ENCODE measurements at places on chromosomes 1 and 21.

- DNase-seq, result no peak
These were observed 208.0 kb upstream of the GALNT2 start for GRCh38 chr1:229859026-229859425.

DNA sequence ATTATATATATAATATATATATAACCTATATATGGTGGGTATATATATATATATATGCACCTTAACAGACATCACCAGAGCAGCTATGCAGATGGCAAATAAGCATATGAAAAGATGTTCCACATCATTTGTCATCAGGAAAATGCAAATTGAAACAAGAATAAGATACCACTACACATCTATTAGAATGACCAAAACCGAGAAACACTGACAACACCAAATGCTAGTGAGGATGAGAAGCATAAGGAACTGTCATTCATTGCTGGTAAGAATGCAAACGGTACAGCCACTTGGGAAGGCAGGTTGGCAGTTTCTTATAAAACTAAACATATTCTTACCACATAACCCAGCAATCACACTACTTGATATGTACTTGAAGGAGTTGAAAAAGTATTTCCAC, 219.8 kb upstream of the PRMT6 start:
- DNase-seq, result no peak

DNA sequence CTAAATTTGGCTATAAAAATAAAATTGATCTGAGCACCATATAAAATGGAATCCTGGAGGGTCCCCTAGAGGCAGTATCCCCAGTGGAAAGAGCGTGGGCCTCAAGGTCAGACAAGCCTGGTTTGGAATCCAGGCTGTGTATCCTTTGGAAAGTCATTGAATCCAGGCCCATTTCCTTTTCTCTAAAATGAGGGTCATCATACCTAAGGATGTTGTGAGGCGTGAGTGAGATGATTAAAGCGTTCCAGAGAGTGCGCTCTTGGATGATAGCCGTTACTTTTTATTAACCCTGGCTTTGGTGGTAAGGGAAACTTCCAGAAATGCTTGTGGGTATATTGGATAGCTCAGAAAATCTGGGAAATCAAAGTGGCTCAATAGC, 683 bp upstream of the ZNF436 start:
- DNase-seq, result no peak

DNA sequence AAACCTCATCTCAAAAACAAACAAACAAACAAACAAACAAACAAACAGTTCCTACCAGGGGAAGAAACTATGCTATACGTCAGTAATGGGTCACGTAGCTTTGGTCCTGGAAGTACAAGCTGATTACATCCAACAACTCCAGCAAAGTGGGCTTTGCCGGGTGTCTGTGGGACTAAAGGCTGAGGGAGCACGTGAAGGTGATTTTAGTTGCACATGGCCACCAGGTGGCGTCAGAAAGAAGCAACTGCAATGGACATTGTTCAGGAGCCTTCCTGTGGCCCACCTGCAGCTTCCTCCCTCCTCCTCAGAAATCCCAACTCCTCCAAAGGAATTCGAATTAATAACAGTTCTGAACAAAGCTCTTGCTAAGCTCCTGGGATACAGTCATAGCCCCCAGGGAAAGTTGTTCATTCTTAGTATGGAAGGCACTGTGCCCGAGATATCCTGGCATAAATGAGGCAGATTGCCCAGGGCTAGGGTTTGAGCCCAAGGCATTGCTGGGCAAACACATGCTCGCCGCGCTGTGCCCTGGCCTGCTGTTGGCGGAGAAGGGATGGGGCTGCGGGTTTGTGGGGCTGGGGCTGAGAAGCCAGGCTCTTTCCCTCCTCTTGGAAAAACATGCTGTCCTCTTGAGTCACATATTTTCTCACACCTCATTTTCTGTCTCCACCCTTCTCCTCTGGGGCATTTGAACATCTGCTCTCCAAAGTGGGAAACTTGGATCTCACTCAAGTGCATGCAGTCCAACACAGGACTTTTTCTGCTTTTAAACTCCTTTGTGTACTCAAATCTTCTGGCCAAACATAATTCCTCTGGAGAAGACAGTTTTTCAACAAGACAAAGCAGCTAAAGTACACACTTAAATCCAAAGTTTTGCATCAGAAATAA, 28.6 kb downstream of the AKNAD1 start:
- peak; percentile 94 for DNase-seq

GRCh38 chr1:158124999-158125398, 55.7 kb upstream of the CD1D start:
- DNase-seq, result peak; percentile 82

- no peak for DNase-seq
These were observed 91.9 kb upstream of the ERRFI1 start for GRCh38 chr1:8118031-8118451.

DNA sequence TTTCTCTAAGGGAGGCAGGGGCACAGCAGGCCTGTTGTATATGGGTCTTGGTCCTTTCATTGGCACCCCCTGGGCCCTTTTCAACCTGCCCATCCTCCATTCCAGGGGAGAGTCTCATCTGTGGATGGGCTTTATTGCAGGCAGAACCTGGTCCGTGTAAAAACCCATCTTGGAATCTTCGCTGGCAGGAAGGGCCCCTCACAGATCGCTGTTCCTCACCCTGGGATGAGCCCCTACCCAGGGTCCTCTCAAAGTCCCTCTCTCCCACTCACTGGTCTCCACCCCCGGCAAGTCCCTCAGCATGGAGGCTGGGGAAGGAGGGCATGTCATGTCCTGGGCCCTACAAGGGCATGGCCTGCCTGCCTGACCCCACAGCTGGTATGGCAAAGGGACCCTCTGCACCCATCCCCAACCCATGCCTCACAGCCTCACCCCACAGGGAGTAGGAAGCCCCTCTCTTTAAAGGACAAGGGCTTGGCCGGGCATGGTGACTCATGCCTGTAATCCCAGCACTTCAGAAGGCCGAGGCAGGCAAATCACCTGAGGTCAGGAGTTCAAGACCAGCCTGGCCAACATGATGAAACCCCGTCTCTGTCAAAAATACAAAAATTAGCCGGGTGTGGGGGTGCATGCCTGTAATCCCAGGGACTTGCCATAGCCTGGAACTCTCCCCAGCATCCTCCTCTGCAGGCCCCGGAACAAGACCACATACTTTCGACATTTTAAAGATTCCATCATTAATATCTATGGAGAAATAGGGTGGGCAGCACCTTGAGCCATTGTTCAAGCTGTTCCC, 13.2 kb upstream of the CDA start:
- DNase-seq, result no peak

GRCh38 chr21:44065428-44065827, 41.8 kb upstream of the PWP2 start:
- no peak for DNase-seq
